PC-3 (cell line): ENCODE measurements at places on chromosomes 3 and 15. TPM values are rescaled to one million over a fixed set of nuclear protein-coding genes. Genes with fewer than 3 reads are reported as not detected.

Gene HES1
- 852 and 906 TPM in 2 replicates for total RNA-seq

Gene LRRIQ4
- total RNA-seq, result 0.52 TPM in 1 of 2 replicates, not detected in the other

Gene ERICH6
- not detected in 2 replicates for total RNA-seq

Gene PLCH1
- 4.1 and 4.5 TPM in 2 replicates for total RNA-seq

Gene CD86
- 0.07 TPM in 1 of 2 replicates, not detected in the other for total RNA-seq

Gene ALPK3
- 2.4 and 6.9 TPM in 2 replicates for total RNA-seq

- DNase-seq, result no peak
Measured at GRCh38 chr3:194387276-194387675, 11.8 kb downstream of the GP5 start.

- DNase-seq, result peak; percentile 24
Measured at GRCh38 chr3:168100777-168101492, 5.2 kb upstream of the GOLIM4 start.

DNA sequence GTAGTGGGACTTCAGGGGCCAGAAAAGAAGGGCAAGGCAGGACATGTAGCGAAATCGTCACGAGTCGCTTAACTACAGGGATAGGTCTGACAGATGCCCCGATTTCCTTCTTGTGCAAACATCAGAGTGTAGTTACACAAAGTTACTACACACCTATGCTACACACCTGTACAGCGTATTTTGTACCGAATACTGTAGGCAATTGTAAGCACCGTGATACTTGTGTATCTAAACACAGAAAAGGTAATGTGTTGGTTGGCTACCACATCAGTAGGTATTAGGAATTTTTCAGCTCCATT, 515 bp upstream of the MTHFS start:
- no peak for DNase-seq

DNA sequence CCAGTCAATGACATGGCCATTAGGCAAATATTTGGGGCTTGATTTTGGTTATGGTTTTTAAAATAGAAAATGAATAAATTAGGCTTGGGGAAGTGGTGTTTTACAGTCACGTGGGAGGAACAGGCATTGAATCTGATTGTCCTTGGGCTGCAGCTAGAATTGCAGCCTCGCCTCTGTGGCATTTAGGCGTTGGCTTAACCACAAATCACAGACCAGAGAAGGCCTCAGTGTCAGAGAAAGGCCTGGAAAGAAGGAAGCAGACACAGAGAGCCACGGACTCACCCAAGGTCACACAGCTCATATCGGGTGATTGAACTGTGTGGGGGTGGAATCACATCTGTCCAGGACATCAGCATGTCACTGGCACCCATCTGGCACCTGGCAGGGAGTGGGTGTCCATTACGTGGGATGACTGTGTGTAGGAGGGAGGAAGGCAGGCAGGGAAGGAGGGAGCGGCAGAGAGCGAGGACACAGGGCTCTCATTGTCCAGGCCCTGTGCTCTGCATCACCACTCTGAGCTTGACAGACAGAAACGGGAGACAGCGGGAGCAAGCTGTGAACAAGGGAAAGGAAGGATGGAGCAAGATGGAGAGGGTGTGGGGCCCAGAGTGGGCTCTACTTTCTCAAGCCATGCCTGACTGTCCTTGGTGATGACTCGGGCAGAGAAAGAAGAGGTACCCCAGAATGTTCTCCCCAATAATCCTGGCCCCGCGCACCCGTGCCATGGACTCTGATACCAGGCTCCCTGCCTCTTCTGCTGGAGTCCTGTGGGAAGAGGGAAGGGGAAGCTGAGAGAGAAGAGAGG, 186.4 kb downstream of the FAM43A start:
- DNase-seq, result peak; percentile 65

GRCh38 chr3:11919390-11919789, 72.7 kb upstream of the TAMM41 start:
- no peak for DNase-seq

GRCh38 chr15:67225336-67225735, 29.1 kb downstream of the AAGAB start:
- DNase-seq, result peak; percentile 42

DNA sequence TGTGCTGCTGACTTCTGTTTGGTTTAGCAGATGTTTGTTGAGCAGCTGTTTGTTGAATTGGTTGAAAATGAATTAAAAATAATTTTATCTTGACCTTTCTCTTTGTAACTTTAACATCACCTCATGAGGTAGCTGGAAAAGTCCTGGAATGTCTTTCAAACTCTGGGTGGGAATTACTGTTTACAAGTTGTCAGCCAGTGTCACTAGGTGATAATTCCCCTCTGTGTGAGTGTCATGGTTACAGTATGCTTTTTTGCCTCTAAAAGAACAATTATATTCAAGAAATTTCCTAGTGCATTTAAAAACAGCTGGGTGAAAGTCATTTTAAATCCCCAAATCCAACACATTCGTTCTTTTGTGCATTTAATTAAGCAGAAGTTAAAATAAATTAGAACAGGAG, 113.2 kb downstream of the PTPRG start:
- DNase-seq, result no peak

GRCh38 chr15:63392361-63393009, 10.8 kb upstream of the CA12 start:
- no peak for DNase-seq

DNA sequence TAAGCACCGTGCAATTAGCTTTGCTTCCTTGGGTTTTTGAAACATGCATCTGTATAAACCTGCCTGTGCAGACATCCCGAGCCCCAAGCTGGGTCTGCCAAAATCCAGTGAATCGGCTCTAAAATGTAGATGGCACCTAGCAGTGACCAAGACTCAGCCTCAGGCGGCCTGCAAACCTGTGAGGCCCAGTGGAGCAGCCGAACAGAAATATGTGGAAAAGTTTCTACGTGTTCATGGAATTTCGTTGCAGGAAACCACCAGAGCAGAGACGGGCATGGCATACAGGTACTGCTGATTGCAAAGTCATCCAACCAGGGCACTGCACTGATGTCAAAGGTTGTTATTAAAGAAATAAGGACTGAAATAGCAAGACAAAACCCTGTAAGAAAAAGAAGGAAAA, 22.8 kb downstream of the KCNAB1 start:
- no peak for DNase-seq

DNA sequence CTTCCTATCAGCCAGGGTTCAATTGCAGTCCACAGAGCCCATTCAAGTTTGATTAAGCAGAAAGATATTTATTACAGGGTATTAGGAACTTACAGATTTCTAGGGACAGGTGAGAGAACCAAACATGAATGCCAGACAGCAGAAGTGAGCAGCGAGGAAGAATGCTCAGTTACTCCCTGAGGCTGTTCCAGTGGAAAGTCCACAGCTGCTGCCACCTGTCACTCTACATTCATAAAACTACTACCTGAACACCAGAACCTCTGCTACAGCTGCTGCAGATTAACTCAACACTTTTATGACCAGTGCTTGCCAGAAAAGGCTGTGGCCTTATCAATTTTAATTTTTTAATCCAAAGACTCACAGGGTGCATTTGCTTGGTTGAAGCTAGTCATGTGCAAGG, 325.4 kb upstream of the ONECUT1 start:
- no peak for DNase-seq

- DNase-seq, result no peak
Measured at GRCh38 chr15:38897551-38897950, 332.9 kb upstream of the RASGRP1 start.

- no peak for DNase-seq
Measured at GRCh38 chr3:7607083-7607482, 746.2 kb downstream of the GRM7 start.

GRCh38 chr3:115975353-115975752, 352.0 kb downstream of the GAP43 start:
- peak; percentile 69 for DNase-seq

- no peak for DNase-seq
Measured at GRCh38 chr3:134704556-134704955, 53.7 kb upstream of the KY start.

GRCh38 chr3:126671521-126671920, 16.6 kb upstream of the TXNRD3 start:
- DNase-seq, result no peak
